ENCODE measurements at places on chromosomes 1 and 21.

DNA sequence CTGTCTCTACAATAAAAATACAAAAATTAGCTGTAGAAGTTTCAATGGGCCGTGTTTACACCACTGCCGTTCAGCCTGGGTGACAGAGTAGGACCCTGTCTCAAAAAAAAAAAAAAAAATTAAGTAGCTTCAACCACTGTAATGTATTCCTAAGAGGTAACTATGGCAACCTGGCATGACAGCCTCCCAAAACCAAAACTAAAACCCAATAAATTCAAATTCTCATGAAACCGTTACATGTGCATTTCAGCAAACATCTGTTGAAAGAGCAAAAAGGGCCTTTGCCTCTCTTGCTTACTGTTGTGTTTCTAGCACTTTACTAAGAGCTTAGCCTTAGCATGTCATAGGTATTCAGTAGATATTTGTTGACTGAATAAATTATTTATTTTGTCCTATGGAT, 33.5 kb downstream of the ODR4 start:
- no peak for DNase-seq

DNA sequence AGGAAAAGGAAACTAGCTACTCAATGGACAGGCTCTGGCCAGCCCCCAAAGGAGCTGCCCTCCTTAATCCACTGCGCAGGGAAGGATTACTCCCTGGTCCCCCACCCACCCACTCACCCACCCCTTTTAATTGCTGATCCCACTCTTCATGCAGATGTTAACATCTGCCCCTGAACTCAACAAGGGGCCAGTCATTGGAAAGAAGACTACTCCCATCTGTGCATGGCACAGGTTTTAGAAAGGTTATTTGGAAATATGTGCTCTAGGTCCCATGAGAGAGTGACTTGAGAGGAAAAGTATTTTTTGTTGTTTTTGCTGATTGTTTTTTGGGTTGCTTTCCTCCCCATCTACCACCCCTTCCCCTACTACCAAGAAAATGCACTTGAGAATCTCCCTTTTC, 94.4 kb upstream of the FGGY start:
- no peak for DNase-seq

GRCh38 chr1:44433209-44433608, 28.2 kb downstream of the RNF220 start:
- no peak for DNase-seq

GRCh38 chr1:74963120-74963519, 171.1 kb upstream of the LHX8 start:
- no peak for DNase-seq

GRCh38 chr1:151958959-151959358, 34.7 kb downstream of the S100A10 start:
- DNase-seq, result no peak

DNA sequence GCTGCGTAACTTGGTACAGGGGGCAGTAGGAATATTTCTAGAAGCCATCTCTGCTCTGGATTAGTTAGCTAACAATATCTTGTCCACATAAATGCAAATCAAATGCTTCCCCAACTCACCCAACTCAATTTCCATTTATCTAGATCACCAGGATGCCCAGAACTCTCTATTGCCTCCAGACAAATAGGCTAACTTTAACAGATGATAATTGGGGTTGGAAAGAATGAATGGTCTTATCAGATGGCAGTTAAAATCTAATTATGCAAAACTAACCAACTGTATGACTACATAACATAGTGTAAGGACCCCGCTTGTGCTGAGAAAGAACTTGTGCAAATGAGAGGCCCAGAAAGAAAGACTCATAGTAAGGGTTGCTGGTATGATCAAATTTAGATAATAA, 1024.8 kb downstream of the PLA2G4A start:
- DNase-seq, result no peak

- peak; percentile 86 for DNase-seq
Observed at GRCh38 chr1:42931108-42931539, 27.5 kb downstream of the SLC2A1 start.

DNA sequence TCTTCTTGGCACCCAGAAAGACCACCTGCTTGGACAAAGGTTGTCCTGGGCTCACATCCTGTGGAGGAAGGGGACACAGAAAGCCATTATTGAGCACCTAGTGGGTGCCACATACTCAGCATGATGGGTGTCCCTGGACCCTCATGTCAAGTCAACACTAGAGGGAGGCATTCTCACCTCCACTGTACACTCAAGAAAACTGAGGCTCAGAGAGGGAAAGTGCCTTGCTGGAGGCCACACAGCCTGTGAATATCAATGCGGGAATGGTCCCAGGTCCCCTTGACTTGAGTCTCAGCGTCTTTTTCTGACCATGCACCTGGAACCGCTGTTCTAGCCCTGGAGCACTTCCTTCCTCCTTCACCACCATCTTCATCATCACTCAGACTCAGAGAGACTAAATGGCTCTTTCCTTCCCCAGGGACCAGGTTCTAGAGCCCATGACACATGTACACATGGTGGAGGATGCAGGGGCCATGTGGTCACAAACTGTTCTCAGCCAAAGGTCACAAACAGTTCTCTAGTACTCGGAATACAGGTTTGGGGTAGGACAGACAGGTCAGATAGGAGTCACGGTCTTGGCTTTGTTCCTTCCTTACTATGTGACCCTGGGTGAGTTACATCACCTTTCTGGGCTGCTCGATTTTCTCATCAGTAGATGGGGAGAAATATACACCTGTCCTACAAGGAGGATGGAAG, 89.2 kb upstream of the WNT4 start:
- DNase-seq, result no peak

DNA sequence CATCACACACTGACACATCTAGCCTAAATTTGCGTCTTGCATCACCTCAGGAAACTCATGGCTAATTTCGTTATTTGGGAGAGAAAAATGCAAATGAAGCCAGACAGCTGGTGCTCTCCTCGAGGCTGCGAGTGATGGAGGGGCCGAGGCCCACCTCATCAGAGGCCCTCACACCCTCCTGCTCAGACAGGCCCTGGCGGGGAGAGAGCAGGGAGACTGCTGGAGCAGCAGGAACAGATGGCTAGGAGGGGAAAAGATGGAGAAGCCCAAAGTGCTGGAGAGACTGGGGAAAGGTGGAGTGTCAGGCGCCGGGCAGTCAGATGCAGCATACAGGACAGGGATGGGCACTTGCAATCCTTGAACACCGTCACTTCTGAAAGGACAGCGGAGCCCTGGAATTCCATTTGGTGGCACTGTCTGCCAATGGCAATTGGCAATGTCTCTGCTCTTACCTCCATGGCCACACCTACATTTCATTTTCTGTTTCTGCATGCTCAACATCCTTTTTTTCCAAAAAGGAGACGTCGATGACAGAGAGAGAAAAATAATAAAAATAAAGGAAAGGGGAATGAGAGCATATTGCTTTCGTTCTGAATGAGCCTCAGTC, 286.2 kb downstream of the SPATA17 start:
- no peak for DNase-seq

DNA sequence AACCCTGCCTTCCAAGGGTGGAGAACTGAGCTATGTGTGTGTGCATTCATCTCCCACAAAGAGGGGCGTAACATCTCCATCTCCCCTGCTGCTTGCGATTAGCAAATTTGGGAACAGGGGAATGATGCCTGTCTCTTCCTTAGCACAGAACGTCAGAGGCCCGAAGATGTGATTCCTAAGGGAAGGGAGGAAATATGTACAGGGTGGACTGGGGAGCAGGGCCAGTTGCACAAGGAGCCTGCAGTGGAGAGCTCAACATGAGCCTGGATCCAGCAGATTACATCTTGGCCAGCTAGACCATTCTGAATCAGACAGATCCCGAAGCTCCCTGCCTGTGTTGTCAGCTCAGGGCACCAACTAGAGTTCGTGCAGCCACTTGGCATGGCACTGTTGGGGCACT, 118.1 kb downstream of the NGF start:
- DNase-seq, result no peak

DNA sequence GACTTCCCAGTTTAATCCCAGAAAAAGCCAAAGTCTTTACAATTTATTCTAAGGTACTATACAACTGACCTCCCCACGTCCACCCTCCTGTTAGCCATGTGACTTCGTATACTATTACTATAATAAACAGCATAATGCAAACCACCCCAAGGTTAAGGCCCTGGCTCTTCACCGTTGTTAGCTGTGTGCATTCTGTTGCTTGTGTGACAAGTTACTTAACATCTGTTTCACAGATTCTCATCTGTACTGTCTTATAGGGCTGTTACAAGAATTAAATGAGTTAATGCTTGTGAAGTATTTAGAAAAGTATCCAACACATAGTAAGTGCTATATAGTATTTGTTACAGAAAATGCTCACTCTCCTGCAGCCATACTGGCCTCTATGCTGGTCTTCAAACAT, 15.7 kb downstream of the WARS2 start:
- no peak for DNase-seq

- no peak for DNase-seq
Observed at GRCh38 chr1:194723067-194723466, 1536.7 kb upstream of the B3GALT2 start.

GRCh38 chr1:23581219-23581618, 21.9 kb upstream of the ID3 start:
- DNase-seq, result no peak

DNA sequence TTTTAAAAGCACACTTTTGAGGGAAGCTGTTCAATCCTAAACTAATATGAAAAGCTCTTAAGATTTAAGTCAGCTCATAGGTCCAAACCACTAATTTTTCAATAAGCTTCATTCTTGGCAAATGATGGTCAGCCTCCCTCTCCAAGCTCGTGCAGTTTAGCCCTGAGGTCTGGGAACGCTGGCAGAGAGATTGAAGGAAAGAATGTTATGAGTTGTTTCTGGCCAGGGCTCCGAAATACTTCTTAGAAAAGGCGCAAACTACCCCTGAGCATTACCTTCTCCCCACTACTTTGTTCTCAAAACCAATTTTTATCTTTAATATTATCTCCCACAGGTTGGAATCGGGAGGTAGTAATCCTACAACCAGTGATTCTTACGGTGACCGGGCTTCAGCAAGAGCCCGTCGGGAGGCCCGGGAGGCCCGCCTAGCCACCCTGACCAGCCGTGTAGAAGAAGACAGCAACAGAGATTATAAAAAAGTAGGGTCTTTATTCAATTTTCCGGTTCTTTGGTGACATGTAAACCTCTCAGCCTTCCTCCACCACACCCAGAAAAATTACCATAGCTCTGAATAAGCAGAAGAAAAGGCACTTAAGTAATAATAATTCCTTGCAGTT, 147.7 kb downstream of the SYT2 start:
- no peak for DNase-seq

DNA sequence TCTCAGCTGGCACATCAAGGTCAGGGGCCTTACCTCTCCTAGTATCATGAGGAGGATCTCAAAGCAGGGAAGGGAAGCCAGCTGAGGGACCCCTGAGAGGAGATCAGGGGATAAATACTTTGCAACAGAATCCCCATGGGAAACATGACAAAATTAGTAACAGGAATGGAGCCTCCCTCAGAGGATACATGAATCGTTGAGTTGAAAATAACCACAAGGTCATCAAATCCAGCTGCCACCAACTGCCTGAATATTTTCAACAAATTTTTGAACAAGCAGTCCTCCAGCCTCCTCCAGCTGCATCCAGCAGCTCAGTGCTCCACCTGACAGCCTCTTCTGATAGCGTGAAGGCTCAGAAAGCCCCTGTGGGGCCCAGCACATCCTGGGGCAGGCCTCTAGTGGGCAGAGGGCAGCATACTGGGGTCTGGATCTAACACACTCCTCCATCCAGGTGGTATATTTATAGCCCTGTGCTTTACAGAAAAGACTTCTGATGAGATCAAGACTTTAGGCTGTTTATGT, 404.3 kb downstream of the NTNG1 start:
- no peak for DNase-seq

DNA sequence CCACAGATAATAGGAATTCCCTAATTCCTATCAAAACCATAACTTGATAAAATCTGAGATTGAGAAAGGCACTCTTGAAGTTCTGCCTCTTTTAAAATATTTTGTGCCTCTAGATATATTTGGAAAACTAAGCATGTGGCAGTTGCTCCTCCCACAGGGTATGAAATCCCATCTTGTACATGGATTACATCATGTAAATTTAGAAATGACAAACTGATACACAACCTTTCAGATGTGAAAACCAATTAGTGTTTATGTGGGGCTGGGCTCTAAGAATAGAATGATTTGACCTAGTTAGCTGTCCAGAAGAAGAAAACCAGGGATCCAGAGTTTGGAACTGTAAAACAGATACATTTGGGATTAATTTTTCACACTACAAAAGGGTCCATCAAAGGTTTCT, 15.7 kb downstream of the LRRC53 start:
- DNase-seq, result no peak

GRCh38 chr1:232709386-232709785, 79.5 kb upstream of the SIPA1L2 start:
- DNase-seq, result no peak

- DNase-seq, result no peak
Observed at GRCh38 chr1:109255678-109256077, 6.3 kb downstream of the CELSR2 start.

GRCh38 chr1:228515200-228515834, 28.1 kb downstream of the RNF187 start:
- DNase-seq, result peak; percentile 77

Data from endodermal cell (in vitro differentiated cells).